Stimulated activated CD8-positive, alpha-beta memory T cell treated with anti-CD3 and anti-CD28 coated beads, Interleukin-4, amount 100 ng/mL, for 1 hour (primary cell): ENCODE measurements at places on chromosomes 16 and 17.
A peak's percentile ranks its signal among the peaks of the same experiment; 100 is the strongest.

GRCh38 chr17:39098588-39098987, 52.8 kb downstream of the PLXDC1 start:
- DNase-seq: no peak

- no peak for DNase-seq
Observed at GRCh38 chr17:75908201-75908600, 3.5 kb upstream of the MRPL38 start.

GRCh38 chr17:50634224-50634914, at the start of gene ABCC3:
Gene ABCC3, plus strand, starts transcription at chr17:50634881. Its CDS starts 56 bp downstream, at chr17:50634937.
- no peak for DNase-seq

DNA sequence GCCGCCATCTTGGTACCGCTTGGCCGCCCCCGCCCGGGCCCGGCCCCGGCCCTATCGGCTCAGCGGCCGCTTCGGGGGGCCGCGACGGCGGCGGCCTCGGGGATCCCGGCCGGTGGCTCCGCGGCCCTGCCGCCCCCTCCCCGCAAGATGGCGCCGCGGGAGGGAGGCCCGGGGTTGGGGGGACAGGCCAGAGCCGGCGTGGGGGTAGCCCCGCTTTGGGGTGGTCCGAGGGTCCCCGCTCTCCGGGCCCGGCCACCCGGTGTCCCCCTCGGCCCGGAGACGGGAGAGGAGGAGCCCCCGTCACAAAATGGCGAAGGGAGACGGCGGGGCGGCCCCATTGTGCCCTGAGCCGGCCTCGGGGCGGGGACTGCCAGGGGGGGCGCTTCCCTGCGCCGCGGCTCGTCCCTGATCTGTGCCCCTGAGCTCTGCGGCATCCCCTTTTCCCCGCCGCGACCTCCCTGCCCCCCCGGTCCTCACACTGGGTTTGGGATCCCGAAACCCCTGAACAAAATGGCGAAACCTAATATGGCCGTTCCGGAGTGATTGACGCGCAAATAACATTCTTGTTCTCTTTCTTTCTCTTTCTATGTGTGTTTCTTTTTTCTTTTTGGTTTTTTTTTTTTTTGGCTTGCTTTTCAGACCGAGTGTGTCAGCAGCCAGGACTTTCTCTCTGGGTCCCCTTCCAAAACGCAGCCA, 986 bp downstream of the HAPSTR1 start:
- DNase-seq: peak; percentile 30

DNA sequence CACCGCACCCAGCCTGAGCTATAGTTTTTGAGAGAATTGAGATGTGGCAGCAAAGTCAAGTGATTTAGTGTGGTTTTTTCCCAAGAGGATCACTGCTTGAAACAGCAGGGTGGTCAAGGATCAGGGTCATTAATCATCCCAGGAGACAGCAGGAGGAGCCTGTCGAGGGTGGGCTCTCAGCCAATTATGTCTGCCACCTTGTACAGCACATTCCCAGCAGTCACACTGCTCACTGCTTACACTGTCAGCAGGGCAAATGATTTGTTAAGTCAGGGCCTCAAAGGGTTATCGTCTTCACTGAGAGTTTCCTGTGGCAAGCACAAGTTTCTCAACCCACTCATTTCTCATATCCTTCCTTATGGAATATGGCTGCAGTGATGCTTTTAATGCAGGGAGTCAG, 13.2 kb downstream of the B3GNT9 start:
- no peak for DNase-seq

DNA sequence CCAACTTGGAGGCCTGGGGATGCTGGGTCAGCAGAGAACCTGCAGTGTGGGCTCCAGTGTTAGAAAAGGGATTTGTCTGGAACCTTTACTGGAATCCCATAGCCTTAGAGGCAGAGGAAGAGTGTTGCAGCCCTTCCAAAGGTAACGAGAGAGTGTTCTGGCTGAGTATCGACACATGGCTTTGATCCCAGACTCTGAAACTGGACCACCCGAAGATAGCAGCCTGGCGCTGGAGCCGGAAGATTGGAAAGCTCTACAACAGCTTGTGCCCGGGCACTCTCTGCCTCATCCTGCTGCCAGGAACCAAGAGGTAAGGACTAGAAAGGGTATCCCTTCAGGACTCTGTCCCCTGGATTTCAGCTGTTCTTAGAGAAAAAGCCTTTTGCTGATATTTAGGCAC, 39.7 kb downstream of the REXO5 start:
- no peak for DNase-seq

GRCh38 chr17:49842371-49842770, 5.5 kb downstream of the TAC4 start:
- DNase-seq: no peak

GRCh38 chr17:50642722-50643656, 8.3 kb downstream of the ABCC3 start:
- no peak for DNase-seq

GRCh38 chr17:6831661-6832263, at the start of gene TEKT1:
Gene TEKT1, minus strand, starts transcription at chr17:6831729. Its CDS starts 1,353 bp downstream, at chr17:6830376.
- DNase-seq: peak; percentile 57

DNA sequence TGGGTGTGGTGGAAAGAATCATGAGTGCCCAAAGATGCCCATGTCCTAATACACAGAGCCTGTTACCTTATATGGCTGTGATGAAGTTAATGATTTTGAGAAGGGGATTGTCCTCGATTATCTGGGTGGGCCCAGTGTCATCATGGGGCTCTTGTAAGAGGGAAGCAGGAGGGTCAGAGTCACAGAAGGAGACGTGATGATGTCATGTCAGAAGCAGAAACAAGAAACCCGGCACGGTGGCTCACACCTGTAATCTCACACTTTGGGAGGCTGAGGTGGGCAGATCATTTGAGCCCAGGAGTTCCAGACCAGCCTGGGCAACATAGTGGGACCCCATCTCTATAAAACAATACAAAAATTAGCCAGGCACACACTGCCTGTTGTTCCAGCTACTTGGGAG, 55.2 kb upstream of the MGAT5B start:
- DNase-seq: no peak

DNA sequence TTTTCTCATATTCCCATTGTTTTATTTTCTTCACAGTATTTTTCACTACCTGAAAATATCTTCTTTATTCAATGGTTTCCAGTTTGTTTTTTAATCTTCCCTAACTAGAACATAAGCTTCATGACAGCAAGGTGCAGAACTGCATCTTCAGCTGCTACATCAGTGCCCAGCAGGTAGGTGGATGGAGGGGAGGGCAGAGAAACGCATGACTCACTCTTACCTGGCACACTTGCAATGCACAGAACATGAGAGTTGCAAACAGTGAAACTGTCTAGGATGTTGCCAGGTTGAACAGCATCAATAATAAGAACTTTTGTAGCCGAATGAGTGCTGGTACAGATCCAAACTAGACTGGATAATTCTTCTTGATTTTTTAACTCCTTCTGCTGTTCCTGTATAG, 127.1 kb downstream of the SPAG9 start:
- DNase-seq: no peak

GRCh38 chr17:38404174-38404943, 23.9 kb upstream of the ARHGAP23 start:
- DNase-seq: no peak

DNA sequence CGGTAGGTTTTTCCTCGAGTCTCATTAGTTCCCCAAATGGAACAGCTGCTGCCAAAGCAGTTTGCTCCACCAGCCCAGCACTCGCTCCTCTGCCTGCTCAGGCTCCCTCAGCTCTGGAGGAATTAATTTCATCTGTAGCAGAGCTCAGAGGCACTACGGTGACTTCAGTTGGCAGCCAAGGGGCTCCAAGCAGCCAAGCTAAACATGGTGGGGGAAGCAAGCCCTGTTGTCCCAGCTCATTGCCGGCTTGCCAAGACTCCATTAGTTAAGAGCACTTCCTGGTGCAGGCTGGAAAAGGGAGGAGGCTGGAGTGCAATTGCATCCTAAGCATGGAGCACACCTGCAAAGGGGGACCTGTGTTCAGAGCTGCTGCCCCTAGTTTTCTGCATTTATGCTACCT, 78.7 kb upstream of the GPRC5B start:
- no peak for DNase-seq

GRCh38 chr17:79281803-79282202, 207.2 kb downstream of the ENGASE start:
- DNase-seq: no peak

DNA sequence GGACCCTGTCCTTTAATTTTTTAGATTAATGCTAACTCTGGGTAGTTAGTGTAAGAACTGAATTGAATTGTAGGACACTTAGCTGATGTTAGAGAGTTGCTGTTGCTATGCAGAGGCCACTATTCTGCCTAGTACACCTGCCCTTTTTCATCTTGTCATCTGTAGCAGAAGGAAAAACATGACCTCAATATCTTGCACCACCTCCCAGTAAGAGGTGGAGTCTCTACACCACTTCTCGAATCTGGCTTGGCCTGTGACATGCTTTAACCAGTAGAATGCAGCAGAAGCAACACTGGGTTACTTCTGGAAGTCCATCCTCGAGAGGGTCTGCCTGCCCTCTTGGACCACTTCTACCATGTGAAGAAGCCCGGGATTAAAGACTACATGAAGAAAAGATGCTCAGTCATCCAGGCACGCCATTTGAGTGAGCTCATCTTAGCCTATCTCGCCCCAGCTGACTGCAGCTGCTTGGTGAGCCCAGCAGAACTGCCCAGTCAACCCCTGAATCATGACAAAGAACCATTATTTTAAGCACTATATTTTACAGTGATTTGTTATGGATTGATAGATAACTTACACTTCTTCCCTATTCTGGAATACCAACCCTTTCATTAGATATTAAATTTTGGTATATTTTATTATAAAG, 153.5 kb downstream of the MYO1D start:
- no peak for DNase-seq

DNA sequence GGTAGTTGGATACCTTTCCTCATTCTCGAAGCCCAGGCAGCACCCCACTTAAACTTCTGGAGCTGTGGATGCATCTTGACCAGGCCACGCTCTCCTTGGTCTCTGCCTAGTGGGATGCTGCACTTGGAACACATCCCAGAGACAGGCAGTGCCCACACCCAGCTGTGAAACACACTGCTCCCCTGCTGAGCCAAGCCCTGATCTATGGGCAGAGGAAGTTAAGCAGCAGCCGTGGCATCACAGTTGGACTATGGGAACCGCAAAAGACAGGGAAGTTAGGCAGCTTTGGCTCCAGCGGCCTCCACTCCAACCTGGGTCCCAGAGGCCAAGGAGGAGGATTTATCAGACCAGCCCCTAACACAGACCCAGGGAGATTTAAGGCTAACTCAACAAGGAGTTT, 284.8 kb upstream of the CCL2 start:
- no peak for DNase-seq

- peak; percentile 54 for DNase-seq
Observed at GRCh38 chr17:39753514-39754160, 15.9 kb downstream of the GRB7 start.

GRCh38 chr17:40556884-40557414, 8.3 kb downstream of the CCR7 start:
- no peak for DNase-seq

- no peak for DNase-seq
Observed at GRCh38 chr16:87201052-87201451, 116.1 kb downstream of the C16orf95 start.

DNA sequence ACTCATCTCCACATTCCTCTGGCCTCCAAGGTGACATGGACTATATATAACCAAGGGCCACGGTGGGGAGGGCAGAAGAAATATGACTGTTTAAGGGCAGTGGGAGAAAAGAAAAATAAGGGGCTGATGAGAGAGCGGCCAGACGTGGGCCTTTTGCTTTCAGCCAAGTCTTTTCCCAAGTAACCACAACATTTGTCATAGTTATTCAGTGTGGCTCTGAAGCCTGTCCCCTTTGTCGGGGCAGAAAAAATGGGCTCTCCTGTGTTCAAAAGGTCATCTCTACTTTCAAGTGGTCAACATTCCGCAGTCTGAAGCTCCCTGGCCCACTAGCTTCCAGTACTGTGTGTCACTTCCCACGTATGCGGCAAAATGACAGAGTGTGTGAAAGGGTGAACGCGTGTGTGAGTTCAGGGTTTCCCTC, 245.4 kb downstream of the NTN1 start:
- DNase-seq: no peak

- no peak for DNase-seq
Observed at GRCh38 chr16:143047-143446, 4.6 kb upstream of the NPRL3 start.

- no peak for DNase-seq
Observed at GRCh38 chr16:84635702-84636101, 12.6 kb upstream of the KLHL36 start.

DNA sequence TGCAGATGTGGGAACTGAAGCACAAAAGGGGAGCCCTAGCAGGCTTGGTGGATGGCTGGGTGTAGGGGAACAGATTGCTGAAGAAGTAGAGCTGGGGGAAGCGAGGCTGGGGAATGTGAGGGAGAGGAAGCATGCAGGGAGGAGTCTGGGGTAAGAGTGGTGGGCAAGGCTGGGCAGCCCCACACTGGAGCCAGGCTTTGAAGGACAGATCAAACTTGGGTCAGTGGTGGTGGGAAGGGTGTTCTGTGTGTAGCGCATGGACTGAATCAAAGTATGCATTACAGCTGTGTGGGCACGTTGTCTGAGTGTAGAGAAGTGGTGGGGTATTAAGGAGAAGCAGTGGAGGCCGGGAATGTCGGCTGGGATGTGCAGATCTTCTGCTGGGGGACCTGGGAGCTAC, 116.0 kb downstream of the CYLD start:
- DNase-seq: no peak

GRCh38 chr17:76164331-76164730, 23.3 kb upstream of the FOXJ1 start:
- no peak for DNase-seq

DNA sequence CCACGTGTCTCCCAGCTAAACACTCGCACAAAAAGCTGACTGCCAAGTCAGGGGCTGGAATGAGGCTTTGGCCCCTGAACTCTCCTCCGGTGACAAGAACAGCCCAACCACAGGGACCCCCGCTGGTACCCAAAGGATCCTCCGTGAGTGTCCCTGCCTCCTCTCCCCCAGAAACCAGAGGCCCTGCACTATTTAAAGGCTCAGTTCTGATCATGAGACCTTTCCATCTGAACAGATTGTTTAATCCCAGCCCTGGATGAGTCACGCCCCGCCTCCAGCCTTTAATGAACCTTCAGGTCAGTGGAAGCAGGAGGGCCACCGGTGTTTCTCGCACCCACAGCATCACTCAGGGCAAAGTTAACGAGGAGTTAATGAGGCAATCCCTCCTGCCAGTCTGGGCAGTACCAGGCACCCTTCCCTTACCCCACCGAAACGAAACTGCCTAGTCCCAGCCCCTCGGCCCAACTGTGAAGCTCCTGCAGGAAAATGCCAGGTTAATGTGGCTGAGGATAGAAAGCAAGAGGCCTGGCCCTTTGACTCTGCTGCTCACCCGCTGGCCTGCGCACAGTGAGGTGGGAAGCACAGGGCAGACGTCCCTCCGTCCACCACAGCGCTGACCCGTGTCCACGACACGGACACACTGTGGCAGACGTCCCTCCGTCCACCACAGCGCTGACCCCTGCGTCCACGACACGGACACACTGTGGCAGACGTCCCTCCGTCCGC, 32.4 kb downstream of the TIMM22 start:
- no peak for DNase-seq
